Activated CD4-positive, alpha-beta T cell treated with anti-CD3 and anti-CD28 coated beads, Interleukin-2, amount 10 ng/mL, durations not matched to agents 24 days and 14 days (primary cell): ENCODE measurements at places on chromosomes 16 and 17. TPM values are rescaled to one million over a fixed set of nuclear protein-coding genes. Genes with fewer than 3 reads are reported as not detected.

- no peak for DNase-seq
- peaks cover 2% of the 10 kb centered on the region for H3K36me3 ChIP-seq
- no peaks in the 10 kb centered on the region for H3K27me3 ChIP-seq
- H3K4me1 ChIP-seq = peaks cover 3% of the 10 kb centered on the region
Measured at GRCh38 chr16:582614-583331, 7.1 kb upstream of the RAB40C start.

GRCh38 chr17:31155208-31155810 lies 60.5 kb downstream of the NF1 start:
- peaks cover 11% of the 10 kb centered on the region for H3K4me1 ChIP-seq
- H3K36me3 ChIP-seq = peaks cover 13% of the 10 kb centered on the region
- no peak overlapping the region for H3K4me3 ChIP-seq
- no peak for DNase-seq
- no peaks in the 10 kb centered on the region for H3K27me3 ChIP-seq

- no peak overlapping the region for H3K4me3 ChIP-seq
- H3K27me3 ChIP-seq = peaks cover 4% of the 10 kb centered on the region
- H3K4me1 ChIP-seq = no peaks in the 10 kb centered on the region
- H3K27ac ChIP-seq = no peak overlapping the region
Measured at GRCh38 chr17:37067555-37068111, 118.9 kb downstream of the AATF start.

Gene KRT27
- total RNA-seq = not detected in 2 replicates

Gene CFAP97D1
- not detected in 2 replicates for total RNA-seq

Gene OTOA
- 0.12 TPM in 1 of 2 replicates, not detected in the other for total RNA-seq
